ENCODE measurements at places on chromosomes 11 and 22. TPM values are rescaled to one million over a fixed set of nuclear protein-coding genes. Genes with fewer than 3 reads are reported as not detected.

- DNase-seq = no peak
These were observed 574.3 kb downstream of the NTM start for GRCh38 chr11:131944736-131945135.

- DNase-seq = no peak
These were observed 68.6 kb downstream of the CDKN1C start for GRCh38 chr11:2816941-2817421.

GRCh38 chr11:47716692-47717091 is 1.5 kb upstream of the AGBL2 start:
- DNase-seq = no peak

DNA sequence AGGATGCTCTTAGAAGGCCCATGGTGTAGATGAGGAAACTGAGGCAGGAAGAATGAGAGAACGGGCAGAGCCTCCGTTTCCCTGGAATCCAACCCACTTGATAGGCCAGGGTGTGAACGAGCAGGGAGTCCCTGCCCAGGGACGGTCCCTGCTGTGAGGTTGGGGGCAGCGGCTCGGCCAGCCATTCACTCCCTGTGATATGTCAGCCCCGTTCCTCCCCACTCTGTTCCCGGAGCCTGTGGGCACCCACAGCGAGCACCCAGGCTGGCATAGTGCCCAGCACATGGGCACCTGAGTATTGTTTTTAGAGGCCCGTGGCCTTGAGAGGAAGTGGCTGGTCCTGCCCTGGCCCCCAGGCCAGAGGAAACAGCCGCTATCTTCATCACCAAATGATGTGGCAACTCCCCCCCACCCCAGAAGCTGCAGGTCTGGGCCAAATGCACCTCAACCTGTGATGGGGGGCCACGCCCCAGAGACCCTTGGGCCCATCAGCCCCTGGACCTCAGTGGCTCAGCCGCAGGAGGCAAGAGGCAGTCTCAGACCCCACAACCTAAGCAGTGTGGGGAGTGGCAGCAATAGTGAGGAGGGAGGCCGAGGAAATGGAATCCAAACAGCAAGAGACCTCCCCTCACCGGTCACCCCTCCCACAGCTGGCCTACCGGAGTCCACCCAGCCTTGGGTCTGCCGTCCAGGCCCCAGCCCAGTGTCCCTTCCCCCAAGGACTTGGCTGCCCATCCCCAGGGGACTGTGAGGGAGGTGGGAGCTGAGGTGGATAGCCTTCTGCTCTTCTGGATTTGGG is 2.1 kb downstream of the ALDH3B1 start:
- no peak for DNase-seq

DNA sequence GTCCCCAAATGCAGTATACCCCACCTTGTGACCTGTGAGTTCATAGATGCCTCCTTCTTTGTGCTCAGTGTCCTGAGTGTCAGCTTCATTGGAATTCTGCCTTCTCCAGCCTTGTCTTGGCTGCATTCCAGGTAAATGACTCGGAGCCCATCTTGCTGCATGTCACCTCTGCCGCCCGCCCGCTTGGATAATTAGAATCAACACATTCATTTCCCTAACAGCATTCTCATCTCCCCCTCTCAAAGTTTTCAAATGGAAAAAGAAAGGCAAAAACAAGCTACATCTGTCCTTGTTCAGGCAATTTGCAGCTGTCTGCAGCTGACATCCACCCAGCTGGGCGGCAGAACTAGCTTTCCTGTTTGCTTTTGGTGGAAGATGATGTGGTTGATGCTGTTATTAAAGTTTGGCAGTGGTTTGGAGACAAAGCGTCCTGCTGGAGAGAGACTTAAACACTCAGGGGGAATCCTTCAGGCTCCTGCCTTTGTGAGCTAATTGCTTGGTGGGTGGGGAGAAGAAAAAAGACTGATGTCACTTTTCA is 198.8 kb upstream of the SEZ6L start:
- DNase-seq = no peak

DNA sequence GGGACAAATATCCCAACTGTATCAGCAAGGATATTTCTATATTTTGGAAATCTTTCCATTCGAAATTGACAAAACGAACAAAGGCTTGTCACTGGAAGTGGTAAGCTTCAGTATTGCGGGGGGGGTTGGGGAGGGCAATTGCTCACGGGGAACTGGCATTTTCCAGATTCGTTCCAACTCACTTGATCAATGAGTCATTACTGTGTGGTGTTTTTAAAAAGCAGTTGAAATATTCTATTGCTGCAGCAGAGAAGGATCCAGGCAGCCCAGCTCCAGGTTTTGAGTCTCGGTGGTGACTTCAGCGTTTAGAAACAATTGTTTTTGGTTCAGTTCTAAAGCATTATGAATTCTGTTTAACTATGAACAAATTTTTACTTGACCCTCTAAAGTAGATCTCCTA is 33.8 kb upstream of the FBLN1 start:
- DNase-seq = no peak

DNA sequence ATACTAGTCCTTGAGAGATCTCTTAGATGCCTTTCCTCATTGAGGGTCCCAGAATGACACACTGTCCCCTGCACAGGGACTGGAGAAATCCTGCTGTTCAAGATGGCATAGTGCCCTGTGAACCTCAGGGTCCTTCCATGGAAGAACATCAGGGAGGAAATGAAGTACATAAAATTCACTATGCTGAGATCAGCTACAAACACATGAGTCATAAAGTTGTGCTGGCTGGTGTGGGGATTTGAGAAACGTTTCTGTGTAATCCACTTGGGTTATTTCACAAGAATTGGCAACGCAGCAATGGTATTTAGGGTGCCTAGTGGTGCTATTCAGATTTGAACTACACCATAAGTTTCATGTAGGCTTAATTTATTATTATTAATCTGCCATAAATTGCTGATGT is 174.4 kb downstream of the MAML2 start:
- no peak for DNase-seq

GRCh38 chr22:46795845-46796565 is 33.6 kb downstream of the TBC1D22A start:
- DNase-seq = no peak

GRCh38 chr22:47676685-47677084 is 914.2 kb downstream of the TBC1D22A start:
- no peak for DNase-seq

- no peak for DNase-seq
These were observed 20.6 kb downstream of the FLRT1 start for GRCh38 chr11:64056213-64056785.

GRCh38 chr11:12995188-12995587 is 13.9 kb upstream of the RASSF10 start:
- DNase-seq = no peak

DNA sequence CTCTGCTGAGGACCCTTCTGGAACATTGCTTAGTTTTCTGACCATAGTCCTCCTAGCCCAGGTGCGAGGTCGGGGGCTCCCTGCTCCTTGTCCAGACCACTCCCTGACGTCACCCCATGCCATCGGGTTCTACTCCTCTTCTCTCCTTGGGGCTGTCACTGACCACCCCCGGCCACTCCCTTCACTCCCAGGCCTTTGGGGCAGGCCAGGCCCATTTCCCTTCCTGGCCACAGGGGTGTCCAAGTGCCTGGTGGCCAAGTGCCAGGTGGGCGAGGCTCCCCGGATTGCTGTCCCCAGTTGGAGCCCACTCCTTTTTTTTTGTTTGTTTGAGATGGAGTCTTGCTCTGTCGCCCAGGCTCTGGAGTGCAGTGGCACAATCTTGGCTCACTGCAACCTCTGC is 19.5 kb downstream of the MRGPRD start:
- DNase-seq = no peak

DNA sequence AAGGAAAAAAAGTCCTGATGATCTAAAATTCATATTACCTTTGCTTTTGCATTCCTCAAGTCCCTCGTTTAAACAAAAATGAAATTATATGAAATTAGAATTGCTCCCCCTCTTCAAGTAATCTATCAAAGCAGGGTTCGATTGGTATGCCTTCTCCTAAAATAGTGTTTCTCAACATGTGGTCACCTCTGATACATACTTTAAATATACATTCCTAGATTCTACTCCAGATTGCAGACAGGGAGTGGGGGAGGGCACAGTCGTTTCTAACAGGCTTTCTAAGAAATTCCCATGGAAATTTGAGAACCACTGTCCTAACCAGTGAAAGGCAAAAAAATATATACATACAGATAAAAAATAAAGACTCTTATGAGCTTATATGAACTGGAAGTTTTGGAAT is 22.6 kb upstream of the IRAG1 start:
- DNase-seq = no peak

DNA sequence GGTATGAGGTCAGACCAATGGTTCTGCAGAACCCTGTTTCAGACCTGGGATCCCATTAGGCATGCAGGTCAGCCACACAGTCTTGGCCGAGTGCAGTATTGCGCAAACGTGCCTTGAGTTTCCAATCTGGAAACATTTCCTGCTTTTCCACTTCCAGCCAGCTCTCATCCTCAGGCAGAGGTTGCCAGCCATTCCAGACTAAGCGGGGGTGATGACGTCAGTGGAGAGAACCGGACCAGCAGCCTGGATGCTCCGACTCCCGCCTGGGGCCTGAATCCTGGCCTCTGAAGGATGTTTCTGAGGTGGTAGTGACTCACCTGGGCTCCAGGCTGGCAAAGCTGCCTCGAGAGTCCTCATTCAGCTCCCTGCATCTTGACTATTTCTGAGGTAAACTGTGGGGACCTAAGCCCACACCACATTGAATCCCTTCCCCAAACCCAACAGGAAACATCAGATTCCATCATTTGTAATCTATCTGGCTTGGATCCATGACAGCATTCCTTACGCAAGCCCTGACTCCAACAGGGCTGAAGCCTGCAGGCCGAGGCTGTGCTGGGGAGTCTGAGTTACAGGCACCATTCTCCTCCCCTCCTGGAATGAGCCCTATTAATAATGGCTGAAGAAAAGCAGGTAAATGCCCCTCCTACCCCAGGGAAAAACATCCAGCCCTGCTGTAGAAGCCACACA is 83.0 kb downstream of the ABTB2 start:
- DNase-seq = no peak

TEX12 gene
- 0.23 TPM for total RNA-seq

SLC22A25 gene
- total RNA-seq = not detected

SHANK3 gene
- 51.9 TPM for total RNA-seq

OR2D2 gene
- 0.35 TPM for total RNA-seq

SYCE3 gene
- 2.6 TPM for total RNA-seq

RTN4RL2 gene
- total RNA-seq = 0.23 TPM

SLC1A2 gene
- not detected for total RNA-seq

Measured in glomerular endothelial cell (primary cell).